ENCODE measurements at places on chromosomes 3 and 15.

- no peak for DNase-seq
Measured at GRCh38 chr15:60536951-60537350, 58.0 kb upstream of the ICE2 start.

DNA sequence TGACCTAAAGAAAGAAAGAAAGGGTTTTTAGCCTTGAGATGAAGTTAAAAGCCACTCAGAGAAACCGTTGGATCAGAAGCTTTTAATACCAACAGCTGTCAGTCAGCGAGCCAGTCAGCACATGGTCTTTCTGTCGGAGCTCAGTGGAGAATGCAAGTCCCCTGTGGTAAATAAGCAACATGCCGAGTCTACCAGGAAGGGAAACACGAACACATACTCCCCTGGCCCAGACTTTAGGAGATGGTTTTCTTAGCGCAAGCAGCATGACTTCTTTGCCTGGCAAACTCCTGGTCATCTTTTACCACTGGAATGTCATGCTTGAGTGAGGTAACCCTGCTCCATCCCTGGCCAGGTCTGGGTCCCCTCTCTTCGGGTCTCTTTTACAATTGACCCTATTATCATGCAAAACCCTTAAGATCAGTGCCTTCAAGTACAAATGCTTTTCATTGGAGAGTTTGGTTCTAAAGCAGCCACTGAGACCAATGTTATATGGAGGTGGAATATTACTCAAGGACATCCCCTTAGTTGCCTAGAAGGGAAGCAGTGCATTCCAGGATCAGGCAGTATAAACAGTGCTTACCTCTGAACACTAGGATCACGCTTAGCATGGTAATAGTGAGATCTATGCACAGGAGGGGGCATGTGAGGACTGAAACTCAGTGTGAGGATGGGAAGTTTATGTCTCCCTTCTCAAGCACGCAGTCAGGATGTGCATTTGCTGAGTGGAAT is 28.2 kb downstream of the SLCO3A1 start:
- DNase-seq, result no peak

- DNase-seq, result no peak
Measured at GRCh38 chr15:41491889-41492288, 1.8 kb upstream of the ITPKA start.

- DNase-seq, result no peak
Measured at GRCh38 chr3:45571216-45571615, 23.3 kb upstream of the LIMD1 start.

- DNase-seq, result no peak
Measured at GRCh38 chr15:61047783-61048182, 181.3 kb downstream of the RORA start.

DNA sequence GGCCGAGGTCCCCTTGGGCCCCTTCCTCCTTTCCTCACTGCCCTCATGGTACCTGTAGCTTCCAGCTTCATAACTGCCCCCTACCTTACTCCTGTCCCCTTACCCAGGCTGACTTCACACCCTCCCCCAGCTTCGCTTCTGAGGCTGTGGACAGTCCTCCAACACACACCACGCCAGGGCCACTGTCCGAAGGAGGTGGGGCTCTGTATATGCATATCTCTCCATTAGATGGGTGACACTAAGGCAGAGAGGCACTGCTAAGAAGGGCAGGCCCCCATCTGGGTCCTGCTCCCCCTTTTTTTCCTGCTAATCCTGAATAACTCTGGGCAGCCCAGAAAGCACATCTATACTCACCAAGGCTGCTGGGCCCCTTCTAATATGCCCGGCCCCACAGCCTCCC is 1.0 kb upstream of the COL7A1 start:
- DNase-seq, result no peak
